A172 (cell line): ENCODE measurements at places on chromosomes 4 and X. TPM values are rescaled to one million over a fixed set of nuclear protein-coding genes. Genes with fewer than 3 reads are reported as not detected.

Gene KIF4A
- 44.8 and 51.2 TPM in 2 replicates for total RNA-seq

Gene ARSD
- total RNA-seq = 17.7 and 32.0 TPM in 2 replicates

Gene ARR3
- not detected in 2 replicates for total RNA-seq

Gene ALB
- total RNA-seq = not detected in 2 replicates

Gene HMGN5
- 0.05 TPM in 1 of 2 replicates, not detected in the other for total RNA-seq

Gene PF4V1
- not detected in 2 replicates for total RNA-seq

Gene SNX12
- 69.0 and 101 TPM in 2 replicates for total RNA-seq

Gene CXCR3
- not detected in 2 replicates for total RNA-seq

DNA sequence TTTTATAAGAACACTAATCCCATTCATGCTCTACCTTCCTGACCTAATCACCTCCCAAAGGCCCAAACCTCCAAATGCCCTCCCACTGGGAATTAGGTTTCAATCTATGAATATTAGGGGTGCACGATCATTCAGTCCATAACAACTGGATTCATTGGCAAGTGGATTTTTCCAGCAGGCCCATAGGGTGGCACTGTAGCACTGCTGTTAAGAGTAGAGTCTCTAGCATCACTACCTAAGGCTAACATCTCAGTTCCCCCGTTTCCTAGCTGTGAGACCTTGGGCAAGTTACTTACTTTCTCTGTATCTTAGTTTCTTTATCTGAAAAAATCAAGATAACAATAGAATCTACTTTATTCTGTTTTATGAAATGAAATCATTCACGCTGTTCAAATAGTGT, 315.8 kb downstream of the STIM2 start:
- DNase-seq = peak; percentile 3

- no peak for DNase-seq
Observed at GRCh38 chr4:33062155-33062806, 2342.1 kb downstream of the PCDH7 start.

DNA sequence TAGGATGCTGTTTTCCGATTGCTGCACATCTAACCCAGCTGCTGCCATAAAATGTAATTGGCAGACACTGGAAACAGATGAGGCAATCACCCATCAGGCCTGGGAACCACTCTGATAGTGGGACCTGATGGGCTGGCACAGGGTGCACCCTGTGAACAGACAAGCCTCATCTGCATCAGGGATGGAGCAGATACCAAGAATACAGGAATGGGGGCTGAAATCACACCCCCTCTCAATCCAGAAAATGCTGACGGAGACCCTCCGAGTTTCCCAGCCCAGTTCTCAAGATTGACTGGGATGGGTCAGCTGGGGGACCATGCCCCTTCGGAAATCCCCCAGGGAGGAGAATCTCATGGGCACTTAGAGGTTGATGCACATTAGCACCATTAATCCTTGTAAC, 28.8 kb upstream of the PPP2R2C start:
- DNase-seq = no peak

- DNase-seq = peak; percentile 84
Observed at GRCh38 chr4:15479089-15479912, 9.6 kb downstream of the CC2D2A start.

DNA sequence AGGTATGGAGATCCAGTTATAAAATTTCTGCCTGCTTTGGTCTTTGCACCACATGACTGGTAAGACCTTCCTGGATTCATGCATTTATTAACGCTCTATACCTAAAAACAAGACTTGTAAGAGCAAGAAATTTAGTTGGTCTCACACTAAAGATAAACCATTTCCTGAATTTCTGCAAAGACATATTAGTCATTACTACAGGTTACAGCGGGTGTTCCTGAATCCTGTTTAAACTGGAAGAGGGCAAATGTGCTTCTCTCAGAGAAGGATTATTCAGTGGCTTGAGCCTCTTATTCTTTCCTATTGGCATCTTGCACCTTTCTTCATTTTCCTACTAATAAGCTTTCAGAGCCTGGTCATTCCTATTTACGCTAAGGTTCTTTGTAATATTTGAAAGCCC, 397.6 kb upstream of the TENM3 start:
- DNase-seq = no peak

GRCh38 chrX:140710710-140711109, 1.2 kb downstream of the LINC00632 start:
- DNase-seq = no peak

DNA sequence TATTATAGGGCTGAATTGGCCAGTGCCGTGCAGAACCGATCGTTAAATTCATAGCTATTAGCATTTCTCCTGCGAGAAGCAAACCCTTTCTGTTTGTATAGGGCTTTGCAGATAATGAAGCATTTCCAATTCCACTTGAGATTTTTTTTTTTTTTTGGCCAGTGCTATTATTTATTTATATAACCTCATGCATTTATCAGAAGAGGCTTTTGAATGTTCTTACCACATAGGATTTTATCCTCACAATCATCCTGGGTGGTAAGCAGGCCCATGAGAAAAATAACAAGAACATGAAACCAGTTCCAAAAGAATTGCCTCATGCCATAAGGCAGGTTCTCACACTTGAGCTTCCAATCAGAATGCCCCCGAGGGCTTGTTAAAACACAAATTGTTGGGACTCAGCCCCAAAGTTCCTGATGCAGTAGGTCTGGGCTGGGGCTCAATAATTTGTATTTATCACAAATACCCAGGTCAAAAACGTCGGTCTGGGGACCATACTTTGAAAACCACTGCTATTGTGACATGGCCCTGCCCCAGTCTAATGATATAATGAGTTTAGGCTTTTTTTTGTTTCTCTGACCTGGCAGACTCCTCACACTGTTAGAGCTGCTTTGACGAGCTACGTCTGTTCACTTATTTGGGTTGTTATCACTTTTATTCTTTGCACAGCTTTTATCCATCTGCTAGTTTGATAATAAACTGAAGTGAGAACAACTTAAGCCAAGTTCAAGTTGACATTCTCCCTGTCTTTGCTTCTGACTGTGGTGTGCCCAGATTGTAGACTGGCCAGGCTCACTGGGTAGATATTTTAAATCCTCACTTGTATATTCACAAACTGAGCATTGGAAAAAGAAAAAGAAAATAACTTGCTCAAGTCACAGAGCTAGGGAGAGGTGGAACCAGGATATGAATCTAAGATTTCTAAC, 20.1 kb downstream of the SUPT20HL1 start:
- DNase-seq = no peak

DNA sequence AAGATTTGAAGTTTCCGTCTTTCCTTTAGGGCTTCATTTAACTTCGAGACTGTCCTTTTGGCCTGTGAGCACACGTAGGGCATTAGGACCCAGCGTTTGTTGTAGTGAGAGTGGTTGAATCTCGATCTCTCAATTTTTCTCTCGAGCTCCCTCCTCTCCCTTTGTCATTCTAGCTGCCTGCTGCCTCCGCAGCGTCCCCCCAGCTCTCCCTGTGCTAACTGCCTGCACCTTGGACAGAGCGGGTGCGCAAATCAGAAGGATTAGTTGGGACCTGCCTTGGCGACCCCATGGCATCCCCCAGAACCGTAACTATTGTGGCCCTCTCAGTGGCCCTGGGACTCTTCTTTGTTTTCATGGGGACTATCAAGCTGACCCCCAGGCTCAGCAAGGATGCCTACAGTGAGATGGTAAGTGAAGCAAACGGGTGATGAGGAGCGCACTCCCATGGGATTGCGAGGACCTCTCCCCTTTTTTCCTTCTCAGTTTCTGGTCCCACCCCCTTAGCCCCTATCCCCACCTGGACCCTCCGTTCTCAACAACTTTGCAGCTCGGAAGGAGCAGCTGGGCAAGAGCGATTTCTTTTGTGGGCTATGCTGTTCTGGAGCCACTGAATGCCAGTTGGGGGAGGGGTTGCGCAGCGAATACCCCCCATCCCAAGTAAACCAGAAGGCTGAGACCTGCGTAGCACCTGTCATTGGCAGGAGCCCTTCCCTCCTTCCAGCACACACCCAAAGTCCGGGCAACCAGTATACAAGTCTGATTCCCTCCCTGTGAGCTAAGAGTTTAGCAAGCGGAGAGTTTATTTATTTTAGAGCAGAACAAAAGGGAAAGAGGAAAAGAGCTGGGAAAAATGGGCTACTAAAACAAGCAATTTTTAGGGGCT, at the start of gene TMEM35A:
Gene TMEM35A (plus strand): TSS at position 164 of the 883 bp plus-strand sequence. CDS start 124 bp downstream, at position 288.
- no peak for DNase-seq

DNA sequence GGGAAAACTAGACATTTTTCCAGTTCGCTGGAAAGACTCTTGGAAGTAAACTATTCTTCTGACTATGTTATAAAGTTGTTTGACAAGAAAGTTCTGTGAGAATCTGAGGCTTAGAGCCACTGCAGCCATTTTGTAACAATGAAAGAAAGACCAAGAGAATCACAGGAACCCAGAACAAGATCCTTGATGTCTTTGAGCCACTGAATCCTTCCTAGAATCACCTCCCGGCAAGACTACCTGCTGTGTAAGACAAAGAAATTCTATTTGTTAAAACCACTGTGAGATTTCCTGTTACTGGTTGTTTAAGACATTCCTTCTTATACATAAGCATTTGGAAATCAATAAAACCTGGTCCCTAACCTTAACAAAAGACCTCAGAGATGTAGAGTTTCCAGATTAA, 175.7 kb upstream of the RASGEF1B start:
- DNase-seq = no peak

DNA sequence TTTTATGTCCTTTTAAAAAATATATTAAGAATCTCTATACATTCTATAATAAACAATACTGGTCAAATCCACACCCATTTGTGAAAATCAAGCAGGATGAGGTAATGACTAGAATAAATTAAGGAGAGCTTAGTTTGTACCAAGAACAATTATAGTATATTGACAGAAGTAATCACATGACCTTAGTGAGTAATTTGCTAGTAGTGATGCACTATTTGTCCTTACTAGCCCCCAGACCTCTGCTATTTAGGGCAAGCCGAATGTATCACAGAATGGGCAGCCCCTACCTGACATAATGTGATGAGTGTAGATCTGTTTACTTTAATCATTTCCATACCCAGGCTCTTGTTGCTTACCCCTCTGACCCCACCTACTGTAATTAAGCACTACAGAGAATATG, 15.8 kb downstream of the ATP1B4 start:
- no peak for DNase-seq

GRCh38 chrX:112078606-112079005, 4.0 kb downstream of the TRPC5 start:
- no peak for DNase-seq

DNA sequence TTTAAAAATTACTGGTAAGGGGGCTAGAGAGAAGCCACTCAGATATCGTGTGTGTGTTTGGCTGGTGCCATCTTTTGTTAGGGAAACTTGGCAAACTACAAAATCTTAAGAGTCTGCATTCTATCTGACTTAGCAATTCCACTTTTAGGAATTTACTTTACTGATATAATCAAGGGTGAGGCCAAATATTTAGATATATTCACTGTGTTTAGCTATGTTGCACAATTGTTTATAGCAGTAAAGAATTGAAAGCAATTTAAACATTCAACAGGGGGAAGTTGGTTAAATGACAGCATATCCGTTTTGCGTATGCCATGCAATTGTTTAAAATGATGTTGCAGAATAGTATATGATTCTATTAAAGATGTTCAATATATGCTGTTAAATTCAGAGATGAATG, 6.4 kb upstream of the HERC3 start:
- no peak for DNase-seq

- no peak for DNase-seq
Observed at GRCh38 chr4:3243136-3243780, 5.7 kb upstream of the MSANTD1 start.

DNA sequence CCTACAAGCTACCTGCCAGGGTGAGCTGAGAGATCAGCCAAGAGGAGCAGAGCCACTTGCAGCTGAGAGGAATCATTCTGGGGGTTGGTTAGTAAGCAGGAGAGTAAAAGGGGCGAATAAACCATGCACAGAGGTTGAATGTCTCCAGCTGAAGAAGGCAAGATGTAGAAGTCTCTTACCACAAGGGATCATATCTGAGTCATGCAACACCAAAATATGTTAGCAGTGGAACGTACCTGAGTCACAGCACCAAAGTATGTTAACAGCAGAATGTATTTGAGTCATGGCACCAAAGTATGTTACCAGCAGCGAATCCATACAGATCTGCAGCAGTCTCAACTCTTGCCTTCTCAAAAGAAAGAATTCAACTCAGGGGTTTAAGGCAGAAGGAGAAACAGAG, 29.9 kb downstream of the C4orf51 start:
- no peak for DNase-seq

GRCh38 chr4:172009446-172010230, 196.4 kb downstream of the GALNTL6 start:
- peak; percentile 18 for DNase-seq
